ENCODE measurements at places on chromosomes 3 and 15.

DNA sequence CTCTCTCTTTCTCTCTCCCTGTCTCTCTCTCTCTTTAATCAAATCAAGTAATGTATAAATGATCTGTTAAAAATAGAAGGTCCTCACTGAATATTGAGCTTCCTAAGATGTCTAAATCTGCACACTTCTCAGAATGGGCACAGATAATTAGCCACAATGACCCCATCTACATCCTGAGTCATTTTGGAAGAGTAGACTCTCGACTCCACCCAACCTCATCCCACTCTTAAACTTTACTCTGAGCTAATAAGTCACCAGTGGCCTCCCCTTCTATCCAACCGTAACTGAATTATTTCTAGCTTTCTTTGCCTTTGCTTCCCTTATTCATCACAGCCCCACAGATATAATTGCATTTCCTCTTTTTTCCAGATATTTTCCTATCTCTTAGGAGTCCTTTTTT, 326.5 kb upstream of the ZNF717 start:
- DNase-seq: no peak

GRCh38 chr3:135131290-135131689, 336.2 kb downstream of the EPHB1 start:
- DNase-seq: no peak

DNA sequence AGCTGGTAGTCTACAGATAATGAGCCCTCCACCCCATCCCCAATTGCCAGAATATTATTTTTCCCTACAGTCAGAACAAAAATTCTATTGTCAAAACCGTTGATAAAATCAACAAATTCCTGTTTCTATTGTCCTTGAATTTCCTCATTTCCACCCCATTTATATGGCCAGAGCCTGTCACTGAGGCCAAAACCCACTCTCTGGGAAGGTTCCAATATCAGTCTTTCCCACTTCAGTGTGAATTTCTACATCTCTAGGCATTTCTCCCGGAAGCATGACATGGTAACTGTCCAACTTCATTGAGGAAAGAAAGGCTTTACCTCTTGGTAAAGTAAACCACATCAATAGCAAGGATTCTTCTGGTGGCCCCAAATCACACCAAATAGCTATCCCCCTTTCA, 41.6 kb downstream of the C2CD4A start:
- no peak for DNase-seq

- DNase-seq: no peak
These were observed 246.0 kb upstream of the CBLB start for GRCh38 chr3:106114848-106115247.

- DNase-seq: no peak
These were observed 228.0 kb upstream of the SLCO3A1 start for GRCh38 chr15:91625506-91625905.

DNA sequence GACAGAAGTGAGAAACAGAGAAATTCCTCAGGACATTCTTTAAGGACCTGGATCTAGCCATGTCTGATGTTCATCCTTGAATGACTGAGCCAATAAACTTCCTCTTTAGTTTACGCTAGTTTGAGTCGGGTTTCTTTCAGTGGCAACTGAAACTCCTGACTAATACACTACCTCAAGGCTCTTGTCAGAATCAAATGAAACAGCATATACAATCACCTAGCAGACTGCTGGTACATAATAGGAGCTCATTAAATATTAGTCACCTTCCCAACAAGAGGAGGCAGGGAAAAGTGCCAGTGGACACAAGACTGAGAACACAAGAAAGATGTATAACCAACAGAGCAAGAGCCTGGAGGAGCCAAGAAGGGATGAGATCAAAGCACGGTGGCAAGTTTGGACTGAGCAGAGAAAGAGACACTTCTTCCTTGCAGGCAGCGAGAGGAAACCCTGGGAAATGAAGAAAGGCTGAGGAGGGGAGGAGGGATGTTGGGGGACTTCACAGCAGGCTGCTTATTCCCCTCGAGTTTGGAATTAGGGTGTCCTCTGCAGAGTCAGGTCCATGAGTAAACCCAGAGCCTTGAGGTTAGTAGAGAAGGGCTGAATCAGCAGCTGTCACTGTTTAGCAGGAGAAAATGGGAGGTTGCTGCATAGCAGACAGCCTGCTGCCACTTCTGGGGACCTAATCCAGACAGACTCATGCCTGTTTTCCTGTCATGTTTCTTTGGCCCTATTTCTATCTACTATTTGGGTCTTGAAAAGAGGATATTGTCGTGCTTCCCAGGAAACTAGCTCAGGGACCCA, 73.3 kb downstream of the MRPL46 start:
- DNase-seq: no peak

DNA sequence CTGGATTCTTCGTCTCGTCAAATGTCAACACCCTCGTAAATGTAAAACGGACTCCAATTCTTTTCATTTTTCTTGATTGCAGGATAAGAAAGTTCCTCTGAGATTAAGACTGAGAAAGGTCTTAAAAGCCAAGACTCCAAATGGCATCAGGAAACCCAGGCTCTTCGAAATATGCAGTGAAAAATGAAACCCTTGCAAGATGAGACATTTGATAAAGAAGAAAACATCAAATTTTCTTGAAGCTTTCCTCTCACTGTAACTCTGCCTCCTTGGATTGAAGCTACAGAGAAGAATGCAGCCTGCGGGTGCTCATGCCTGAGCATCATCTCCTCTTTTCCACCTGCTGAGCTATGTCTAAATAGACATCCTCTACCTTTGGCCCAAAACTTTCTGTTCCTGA, 342.4 kb upstream of the THBS1 start:
- DNase-seq: no peak

DNA sequence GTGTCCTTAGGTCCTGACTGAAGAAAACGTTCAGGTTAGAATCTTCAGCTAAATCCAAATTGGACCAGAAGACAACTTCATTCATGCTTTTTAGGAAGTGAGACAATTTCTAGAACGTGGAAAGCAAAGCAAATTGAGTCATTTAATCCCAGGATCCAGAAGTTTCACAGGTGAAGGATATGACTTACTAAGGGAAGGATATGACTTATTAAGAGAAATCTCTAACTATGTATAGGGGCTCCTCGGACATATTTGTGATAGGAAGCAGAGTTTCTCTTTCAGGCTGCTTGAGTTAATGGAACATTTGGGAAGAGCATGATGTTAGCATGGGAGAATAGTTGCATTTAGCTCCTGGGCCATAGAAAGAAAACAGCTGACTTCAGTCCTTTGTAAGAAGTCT, 16.1 kb upstream of the PLOD2 start:
- DNase-seq: no peak

- DNase-seq: no peak
These were observed 321.7 kb upstream of the FRG2C start for GRCh38 chr3:75342425-75342824.

GRCh38 chr3:46719735-46720271, 2.1 kb upstream of the PRSS50 start:
- no peak for DNase-seq

- DNase-seq: no peak
These were observed 3.1 kb upstream of the FOXB1 start for GRCh38 chr15:60000824-60001609.

GRCh38 chr3:151708868-151709267, 24.9 kb upstream of the AADACL2 start:
- no peak for DNase-seq

DNA sequence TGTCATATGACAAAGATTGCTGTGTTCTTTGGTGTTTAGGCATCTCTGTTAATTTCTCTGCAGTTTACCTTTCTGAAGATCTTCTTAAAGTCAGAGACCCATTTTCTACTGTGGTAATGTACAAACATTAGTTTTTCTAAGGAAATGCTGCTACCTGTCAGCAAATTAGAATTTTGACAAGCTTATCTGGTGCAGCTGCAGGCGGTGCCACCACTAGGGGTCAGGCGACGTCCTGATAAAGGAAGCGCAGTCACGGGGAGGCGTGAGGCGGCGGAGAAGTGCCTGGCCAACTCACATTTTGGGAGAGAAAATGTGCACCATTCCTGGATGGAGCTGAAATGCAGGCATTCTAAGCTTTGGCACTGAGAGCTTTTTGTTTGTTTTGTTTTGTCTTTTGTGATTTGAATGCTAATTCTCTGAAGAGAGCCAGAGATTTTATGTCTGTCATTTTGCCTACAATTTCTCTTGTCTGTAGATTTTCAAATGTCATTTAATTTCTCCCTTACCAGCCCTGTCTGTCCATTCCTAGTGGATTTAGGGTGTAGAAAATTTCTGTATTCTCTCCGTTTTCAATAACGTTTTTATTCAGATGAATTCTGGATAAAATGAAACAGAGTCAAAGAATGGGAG, 24.9 kb upstream of the SIAH2 start:
- DNase-seq: peak; percentile 65

GRCh38 chr3:16883723-16884083, 1.1 kb upstream of the PLCL2 start:
- no peak for DNase-seq

DNA sequence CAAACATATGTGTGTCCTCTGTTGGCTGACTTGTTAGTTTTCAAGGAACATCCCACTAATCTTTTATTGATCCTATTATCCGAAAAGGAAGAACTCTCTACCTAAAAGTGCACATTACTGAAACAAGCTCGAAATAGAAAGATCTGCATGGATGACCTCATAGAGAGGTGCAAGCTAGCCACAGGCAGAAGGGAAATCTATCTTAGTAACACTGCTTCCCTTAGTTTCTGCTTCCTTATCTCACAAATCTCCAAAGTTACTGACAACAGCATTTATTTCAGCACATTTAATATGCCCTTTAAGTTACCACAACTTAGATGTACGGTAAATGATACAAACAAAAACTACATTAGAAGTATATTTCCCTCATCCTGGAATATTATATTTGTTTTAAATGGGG, 285.1 kb upstream of the CCDC54 start:
- DNase-seq: no peak

- no peak for DNase-seq
These were observed 31.7 kb downstream of the BCL2L10 start for GRCh38 chr15:52080706-52081392.

GRCh38 chr3:151875759-151876158, 2.3 kb downstream of the SUCNR1 start:
- no peak for DNase-seq

DNA sequence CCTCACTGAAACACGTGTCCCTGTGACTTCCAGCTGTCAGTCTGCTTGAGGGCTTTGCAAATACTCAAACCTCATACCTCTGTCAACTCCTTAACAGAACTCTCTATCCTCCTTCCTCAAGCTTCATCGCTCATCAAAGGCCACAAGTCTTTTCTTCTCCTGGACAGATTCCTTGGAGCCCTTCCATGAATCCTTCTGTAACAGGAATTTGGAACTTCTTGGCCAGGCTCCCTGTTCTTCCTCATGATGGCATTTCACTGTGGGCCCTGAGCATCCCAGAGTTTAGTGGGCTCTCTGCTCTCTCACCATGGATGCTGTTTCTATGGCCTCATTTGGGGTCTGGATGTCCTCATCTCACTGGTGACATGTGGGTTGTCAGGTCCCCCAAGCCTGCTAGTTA, 105.0 kb upstream of the TLE3 start:
- DNase-seq: no peak
